CD8-positive, alpha-beta memory T cell (primary cell): ENCODE measurements at places on chromosomes 5 and 9. TPM values are rescaled to one million over a fixed set of nuclear protein-coding genes. Genes with fewer than 3 reads are reported as not detected.
A peak's percentile ranks its signal among the peaks of the same experiment; 100 is the strongest.

GRCh38 chr9:127193483-127193882, 71.0 kb upstream of the ANGPTL2 start:
- no peak for DNase-seq

The CDKN2B-AS1 gene
- total RNA-seq: 0.58 TPM

- peak; percentile 30 for DNase-seq
Observed at GRCh38 chr5:179833056-179833708, 12.5 kb downstream of the SQSTM1 start.

The CCNJL gene
- not detected for total RNA-seq

The EDIL3 gene
- total RNA-seq: not detected

DNA sequence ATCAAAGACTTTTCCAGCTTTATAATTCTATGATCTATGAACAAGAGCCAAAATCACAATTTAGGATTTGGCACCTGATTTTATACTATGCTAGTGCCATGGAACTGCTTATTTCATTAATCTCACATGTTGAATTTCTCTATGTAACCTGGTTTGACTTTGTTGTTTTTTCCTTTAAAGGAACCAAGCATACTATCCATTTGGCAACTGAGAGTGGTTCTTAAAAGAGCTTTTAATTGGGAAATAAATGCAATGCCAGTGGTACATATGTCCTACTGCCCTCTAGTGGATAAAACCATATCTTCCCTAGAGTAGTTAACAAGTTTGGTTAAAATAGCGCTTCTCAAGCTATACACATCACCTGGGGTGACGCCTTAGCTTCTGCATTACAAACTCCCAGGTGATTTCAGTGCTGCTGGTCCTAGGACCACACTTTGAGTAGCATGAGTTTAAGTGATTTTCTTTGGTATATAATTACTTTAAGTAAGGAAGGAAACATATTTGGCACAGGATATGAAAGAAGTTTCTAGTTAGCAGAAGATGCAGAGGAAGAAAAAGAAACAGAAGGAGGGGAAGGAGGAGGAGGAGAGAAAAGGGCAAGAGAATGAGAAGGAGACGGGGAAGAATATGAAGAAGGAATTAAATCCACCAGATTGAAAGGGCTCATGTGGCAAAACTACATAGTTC, 56.8 kb downstream of the FGF10 start:
- no peak for DNase-seq

GRCh38 chr5:2536632-2537377, 214.7 kb downstream of the IRX2 start:
- DNase-seq: no peak

DNA sequence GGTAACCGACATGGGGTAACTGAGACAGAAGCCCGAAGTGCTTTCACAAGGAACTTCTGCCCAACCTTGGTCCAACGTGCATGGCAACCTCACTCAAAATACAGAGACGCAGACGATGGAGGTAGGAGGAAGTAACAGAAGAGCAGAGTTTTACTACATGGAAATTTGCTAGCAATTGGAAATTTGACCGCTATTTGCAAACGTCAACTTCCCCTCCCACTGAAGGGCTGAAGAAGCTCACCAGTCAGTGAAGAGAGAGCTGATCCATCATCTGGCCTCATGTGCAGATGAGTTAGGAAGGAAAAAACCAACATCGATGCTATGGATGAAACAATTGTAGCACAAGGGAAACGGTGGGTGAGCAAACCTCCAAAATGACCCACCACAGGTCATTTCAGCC, 196.7 kb downstream of the RGS3 start:
- no peak for DNase-seq

The FAM151B gene
- 0.24 TPM for total RNA-seq

- no peak for DNase-seq
Observed at GRCh38 chr9:1916655-1917054, 98.5 kb upstream of the SMARCA2 start.

GRCh38 chr9:96418920-96419690, 935 bp upstream of the ZNF367 start:
- peak; percentile 62 for DNase-seq

The PRR7 gene
- 15.3 TPM for total RNA-seq

GRCh38 chr5:169458221-169458620, 125.4 kb upstream of the SPDL1 start:
- DNase-seq: no peak

- no peak for DNase-seq
Observed at GRCh38 chr5:135671966-135672365, 93.2 kb upstream of the CXCL14 start.

DNA sequence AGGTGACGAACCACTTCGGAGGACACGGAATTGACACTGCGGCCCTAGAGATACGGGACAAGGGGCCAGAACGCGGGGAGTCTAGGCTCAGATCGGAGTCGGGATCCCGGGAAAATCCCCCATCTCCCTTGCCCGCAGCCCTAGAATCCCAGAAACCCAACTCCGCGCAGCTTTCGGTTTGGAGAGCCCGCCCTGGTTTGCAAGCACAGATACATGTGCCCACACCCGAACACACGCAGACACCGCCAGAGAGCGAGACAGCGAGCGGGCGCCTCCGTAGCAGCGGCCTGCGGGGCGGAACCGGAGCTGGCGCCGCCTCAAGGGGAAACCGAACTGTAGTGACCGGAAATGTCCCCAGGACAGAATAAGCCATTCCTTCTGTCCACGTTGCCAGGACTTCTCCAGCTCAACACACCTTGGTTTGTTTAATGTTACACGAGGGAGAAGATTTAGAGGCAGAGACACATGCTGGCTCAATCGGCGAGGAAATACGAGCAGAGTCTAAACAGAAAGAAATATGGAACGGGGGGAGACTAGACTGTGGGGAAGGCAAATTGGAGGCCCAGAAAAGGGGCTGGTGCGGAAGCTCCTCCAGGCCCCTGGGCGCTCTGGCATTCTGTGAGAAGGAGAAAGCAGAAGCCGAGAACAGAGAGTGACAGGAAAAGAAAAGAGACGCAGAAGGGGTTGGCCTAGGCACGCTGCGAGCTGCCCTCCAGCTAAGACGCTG, 2.9 kb upstream of the PAX5 start:
- no peak for DNase-seq

The PCDHA3 gene
- not detected for total RNA-seq

DNA sequence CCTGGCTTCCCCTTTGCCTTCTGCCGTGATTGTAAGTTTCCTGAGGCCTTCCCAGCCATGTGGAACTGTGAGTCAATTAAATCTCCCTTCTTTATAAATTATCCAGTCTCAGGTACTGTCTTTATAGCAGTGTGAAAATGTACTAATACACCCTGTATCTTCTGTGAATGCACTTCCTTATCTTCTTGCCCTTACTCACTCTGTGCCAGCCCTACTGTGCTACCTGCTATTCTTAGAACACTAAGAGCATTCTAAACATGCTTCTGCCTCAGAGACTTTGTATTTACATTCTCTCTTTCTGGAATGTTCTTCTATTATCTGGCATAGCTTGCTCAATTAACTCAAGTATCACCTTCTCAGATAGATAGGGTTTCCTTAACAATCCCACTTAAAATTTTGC, 164.4 kb upstream of the EDIL3 start:
- no peak for DNase-seq

- DNase-seq: no peak
Observed at GRCh38 chr9:123551734-123552133, 195.7 kb downstream of the CRB2 start.

The LRRC19 gene
- not detected for total RNA-seq

The GLRA1 gene
- total RNA-seq: not detected

DNA sequence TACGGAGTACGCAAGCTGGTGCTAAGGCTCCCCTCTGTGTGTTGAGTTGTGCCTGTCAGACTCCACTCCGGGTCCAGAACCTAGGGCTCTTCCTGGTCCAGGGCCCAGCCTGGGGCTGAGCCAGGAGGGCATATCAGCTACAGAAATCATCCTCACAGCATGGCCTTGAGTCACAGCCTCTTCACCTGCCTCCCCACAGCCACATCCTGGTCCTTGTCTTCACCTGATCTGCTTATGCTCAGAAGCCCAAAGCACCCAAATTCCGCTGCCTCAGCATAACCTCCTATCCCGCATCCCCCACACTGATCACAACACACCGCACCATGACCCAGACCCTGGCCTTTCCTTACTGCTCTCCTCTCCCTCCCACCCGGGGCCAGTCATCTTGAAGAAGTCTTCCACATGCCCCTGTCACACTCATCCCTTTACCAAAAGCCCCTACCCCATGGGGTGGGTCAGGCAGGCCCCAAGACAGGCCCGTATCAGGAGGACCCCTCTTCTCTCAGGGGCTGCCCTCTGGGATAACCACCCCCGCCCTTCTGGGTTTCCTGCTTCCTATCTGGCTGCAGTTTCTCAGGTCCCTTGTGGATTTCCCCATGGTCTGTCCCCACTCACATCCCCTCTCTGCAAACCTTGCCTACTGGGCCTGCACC, 1.3 kb upstream of the IL3 start:
- no peak for DNase-seq
